ENCODE measurements at places on chromosomes 7 and 10.

DNA sequence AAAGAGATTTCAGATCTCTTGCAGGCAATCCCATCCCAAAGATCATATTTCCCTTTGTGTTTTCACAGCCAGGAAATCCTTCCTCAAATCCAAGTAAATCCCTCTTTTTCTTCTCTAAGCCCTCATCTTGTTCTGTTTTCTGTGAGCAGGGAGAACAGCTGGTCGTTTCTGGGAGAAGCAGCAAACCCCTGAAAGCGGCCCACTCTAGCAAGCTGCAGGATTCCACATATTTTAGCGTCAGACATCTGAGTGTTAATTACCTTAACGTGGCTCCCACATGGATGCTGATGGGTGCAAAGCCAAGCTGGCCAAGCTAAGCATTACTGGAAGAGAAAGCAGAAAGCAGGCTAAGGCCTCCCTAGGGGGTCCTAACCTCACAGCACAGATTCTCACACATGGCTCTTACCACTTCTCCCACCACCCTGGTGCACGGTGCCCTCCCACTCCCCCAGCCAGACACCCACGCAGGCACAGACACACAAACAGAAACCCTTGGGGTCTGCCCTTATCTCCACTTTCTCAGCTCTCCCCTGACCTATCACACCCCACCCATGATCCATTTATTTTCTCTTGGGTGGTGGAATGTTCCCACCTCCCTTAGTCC is 551.0 kb upstream of the AUTS2 start:
- H3K27me3 ChIP-seq, result no peaks in the 10 kb centered on the region
- no peak overlapping the region for H3K4me3 ChIP-seq
- H3K36me3 ChIP-seq, result no peaks in the 10 kb centered on the region
- no peak overlapping the region for H3K27ac ChIP-seq
- no peaks in the 10 kb centered on the region for H3K4me1 ChIP-seq
- DNase-seq, result no peak

DNA sequence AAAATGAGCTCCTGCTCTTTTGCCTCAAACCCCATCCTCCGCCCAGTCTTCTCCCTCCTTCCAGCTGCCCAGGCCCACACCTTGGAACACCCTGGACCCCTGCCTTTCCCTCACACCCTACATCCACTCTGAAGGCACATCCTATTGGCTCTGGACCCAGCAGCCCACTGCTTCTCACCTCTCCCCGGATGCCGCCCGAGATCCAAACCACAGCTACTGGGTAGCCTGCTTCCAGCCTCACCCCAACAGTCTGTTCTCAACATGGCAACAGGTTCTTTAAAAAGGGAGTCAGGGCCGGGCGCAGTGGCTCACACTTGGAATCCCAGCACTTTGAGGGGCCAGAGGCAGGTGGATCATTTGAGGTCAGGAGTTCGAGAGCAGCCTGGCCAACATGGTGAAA is 9.5 kb upstream of the SMARCD3 start:
- peaks cover 76% of the 10 kb centered on the region for H3K27me3 ChIP-seq
- H3K27ac ChIP-seq, result no peak overlapping the region
- H3K4me3 ChIP-seq, result no peak overlapping the region
- no peaks in the 10 kb centered on the region for H3K36me3 ChIP-seq

DNA sequence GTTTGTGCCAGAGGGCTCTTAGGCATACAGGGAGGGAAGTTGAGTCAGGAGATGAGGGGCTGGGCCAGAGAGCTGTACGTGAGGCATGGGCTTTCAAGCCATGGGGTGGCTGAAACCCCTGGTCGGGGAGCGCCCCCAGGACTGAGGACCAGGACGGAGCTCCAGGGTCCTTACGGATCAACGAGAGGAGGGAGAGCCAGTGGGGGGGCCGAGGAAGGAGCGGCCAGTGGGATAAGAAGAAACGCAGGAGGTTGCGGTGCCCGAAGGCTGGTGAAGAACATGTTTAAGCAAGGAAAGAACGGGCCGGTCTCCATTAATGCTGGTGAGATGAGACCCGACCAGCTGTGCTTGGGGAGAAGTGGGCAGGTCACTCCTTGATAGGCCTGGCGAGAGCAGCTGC is 43.6 kb upstream of the BHLHA15 start:
- H3K4me1 ChIP-seq, result peaks cover 6% of the 10 kb centered on the region
- DNase-seq, result no peak
- H3K36me3 ChIP-seq, result peaks cover 10% of the 10 kb centered on the region

- no peaks in the 10 kb centered on the region for H3K36me3 ChIP-seq
- H3K4me3 ChIP-seq, result no peak overlapping the region
- no peak overlapping the region for H3K27ac ChIP-seq
- no peaks in the 10 kb centered on the region for H3K27me3 ChIP-seq
- peaks cover 2% of the 10 kb centered on the region for H3K4me1 ChIP-seq
Measured at GRCh38 chr7:33750177-33750576, 155.2 kb upstream of the BMPER start.

- no peaks in the 10 kb centered on the region for H3K4me1 ChIP-seq
- peaks cover 42% of the 10 kb centered on the region for H3K27me3 ChIP-seq
- no peaks in the 10 kb centered on the region for H3K36me3 ChIP-seq
Measured at GRCh38 chr10:49237985-49238384, 49.8 kb upstream of the TMEM273 start.

DNA sequence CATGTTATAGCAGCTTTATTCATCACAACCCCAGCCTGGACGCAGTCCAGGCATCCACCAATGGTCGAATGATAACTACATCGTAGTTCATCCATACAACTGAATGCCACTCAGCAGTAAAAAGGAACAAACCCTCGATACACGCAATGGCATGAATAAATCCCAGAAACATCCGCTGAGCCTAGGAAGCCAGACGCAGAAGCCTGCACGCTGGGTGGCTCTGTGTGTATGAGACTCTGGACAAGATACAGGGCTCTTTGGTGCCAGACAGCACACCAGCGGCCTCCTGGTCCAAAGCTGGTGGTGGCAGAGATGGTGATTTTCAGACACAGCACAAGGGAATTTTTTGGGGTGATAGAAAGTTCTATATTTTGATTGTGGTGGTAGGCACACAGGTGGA is 10.0 kb upstream of the CRYGN start:
- H3K27ac ChIP-seq, result no peak overlapping the region
- no peaks in the 10 kb centered on the region for H3K36me3 ChIP-seq
- peaks cover 22% of the 10 kb centered on the region for H3K4me1 ChIP-seq

GRCh38 chr10:109880886-109881768 is 42.2 kb downstream of the XPNPEP1 start:
- no peak overlapping the region for H3K4me3 ChIP-seq
- peaks cover 78% of the 10 kb centered on the region for H3K36me3 ChIP-seq
- peaks cover 5% of the 10 kb centered on the region for H3K4me1 ChIP-seq
- no peaks in the 10 kb centered on the region for H3K27me3 ChIP-seq

DNA sequence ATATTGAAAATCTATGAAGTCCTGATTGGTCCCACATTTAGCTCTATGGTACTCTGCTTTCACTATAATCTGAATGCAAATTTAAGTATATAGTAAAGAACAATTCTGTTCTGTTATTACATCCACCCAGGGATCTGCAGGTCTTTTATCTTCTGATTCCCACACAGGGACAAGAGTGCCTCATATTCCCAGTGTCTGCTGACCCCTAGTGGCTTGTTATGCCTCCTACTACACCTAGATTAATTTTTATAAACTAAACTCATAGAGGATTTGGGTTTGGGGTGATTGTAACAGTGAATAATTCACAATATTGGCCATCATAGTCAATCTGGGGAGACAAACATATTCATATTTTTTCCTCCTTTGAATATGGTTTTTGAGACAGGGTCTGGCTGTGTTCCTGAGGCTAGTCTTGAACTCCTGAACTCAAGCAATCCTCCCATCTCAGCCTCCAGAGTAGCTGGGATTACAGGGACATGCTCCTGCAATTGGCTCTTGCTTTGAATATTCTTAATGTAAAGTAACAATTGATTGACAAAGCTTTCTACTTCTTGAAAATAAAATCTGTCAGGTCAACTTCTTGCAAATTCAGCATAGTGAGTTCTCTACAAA is 282.1 kb downstream of the KCND2 start:
- H3K4me3 ChIP-seq, result no peak overlapping the region
- peak; percentile 68 for DNase-seq
- H3K4me1 ChIP-seq, result no peaks in the 10 kb centered on the region
- no peaks in the 10 kb centered on the region for H3K36me3 ChIP-seq
- H3K27ac ChIP-seq, result no peak overlapping the region
